Posterior cingulate gyrus (tissue), 11 donors: ENCODE measurements at places on chromosomes 3 and 15.

DNA sequence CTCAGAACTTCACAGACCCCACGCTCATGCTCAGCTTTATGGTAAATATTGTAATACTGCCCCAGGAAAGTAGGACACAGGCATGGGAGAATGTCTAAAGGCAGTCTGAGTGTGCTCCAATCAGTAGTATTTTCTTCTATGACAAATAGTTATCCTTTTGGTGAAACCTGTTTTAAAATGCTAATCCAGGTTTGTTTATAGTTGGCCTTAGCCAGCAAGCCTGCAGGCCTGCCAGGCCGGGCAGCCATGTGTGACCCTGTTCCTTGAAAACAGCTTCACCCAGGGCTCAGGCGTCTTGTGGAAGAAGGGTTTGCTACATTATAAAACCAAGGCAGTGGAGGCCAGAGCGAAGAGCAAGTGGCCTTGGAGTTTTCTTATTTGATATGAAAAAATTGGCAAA lies 104.7 kb downstream of the SEMA6D start:
- DNase-seq, result no peak

GRCh38 chr15:48389691-48390143 lies 58.5 kb downstream of the DUT start:
- no peak for DNase-seq

- DNase-seq, result peak; percentile 42
Measured at GRCh38 chr15:90388462-90389380, 679 bp downstream of the IQGAP1 start.

- DNase-seq, result no peak
Measured at GRCh38 chr3:150877303-150877702, 27.9 kb downstream of the MINDY4B start.

DNA sequence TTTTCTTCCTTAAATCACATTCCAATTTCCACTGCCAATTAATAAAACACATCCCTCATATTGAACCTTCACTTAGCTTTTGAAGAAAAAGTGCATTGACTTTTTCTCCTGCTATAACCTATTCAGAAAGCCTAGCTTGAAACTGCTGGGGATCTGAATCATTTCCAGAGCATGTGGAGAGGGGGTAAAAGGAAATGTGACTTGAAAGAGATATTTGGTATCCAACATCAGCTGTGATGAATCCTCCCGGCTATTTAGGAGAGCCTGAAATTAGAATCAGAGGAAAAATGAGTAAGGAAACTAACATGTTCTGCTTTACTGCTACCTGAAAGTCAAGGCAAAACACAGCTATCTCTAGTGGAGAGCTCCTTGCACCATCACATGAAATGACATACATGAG lies 2.6 kb upstream of the GNB5 start:
- DNase-seq, result no peak

DNA sequence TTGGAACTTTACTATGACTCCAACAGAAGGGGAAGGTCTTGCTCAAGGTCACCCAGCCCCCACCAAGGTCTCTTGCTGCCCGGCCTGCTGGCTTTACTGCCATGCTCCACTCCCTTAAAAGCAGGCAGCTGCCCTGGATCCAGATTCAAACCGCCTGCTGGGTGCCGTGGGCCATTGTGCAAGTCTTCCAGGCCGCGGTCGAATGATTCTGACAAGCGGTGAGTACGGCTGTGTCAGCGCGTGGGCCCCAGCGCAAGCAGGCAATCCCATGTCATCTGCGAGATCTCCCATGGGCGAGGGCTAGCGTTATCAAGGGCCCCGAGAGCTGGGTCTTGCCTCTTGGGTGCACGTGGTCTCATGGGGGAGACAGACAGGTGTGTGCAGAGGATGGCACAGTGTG lies 37.6 kb downstream of the CORO2B start:
- DNase-seq, result peak; percentile 54

GRCh38 chr3:153670577-153670976 lies 450.6 kb upstream of the ARHGEF26 start:
- no peak for DNase-seq

DNA sequence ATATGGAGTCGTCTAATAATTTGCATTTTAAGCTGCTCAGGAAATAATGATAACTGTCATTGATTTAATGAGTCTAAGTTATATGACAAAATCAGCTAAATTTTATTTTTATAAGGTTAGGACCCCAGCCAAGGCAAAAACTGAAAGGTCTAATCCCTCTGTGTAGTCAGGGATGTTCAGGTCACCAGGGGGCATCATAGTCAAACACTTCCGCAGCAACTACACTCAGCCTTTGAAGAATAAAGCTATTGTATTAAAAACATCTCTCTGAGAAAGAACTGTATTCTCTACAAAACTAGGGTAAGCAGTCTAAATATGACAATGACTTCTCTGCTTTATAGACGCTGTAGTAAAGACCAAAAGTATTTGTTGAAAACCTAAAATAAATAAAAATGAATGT lies 15.0 kb downstream of the INTS14 start:
- DNase-seq, result no peak

GRCh38 chr3:52895418-52895817 lies 1.9 kb downstream of the STIMATE start:
- no peak for DNase-seq

DNA sequence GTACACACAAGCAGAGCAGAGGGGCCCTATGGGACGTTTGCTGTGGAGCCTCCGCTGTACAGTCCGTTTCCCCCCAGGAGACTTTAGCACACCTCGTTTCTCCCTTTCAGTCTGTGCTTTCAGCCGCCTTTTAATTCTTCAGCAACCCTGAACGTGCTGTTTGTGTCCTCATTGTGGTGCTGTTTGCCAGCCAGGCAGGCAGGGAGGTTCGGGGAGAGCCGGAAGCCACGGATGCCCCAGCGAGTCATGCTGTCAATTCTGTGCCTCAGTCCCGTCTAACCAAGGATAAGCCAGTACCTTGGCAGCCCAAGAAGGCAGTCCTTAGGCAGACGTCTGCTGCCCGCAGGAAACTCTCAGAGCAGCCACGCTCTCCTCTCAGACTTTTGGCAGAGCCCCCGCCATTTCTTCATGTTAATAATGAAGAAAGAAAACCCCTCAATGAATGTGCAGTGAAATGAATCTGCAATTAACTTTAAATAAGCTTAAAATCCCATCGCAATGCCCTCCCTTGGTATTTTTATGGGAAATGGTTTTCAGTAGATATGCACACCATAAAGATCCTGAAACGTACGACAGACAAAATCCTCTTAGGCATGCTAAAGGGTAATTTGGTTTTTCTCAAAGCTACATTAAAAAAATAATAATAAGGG lies 158.6 kb downstream of the UACA start:
- no peak for DNase-seq

DNA sequence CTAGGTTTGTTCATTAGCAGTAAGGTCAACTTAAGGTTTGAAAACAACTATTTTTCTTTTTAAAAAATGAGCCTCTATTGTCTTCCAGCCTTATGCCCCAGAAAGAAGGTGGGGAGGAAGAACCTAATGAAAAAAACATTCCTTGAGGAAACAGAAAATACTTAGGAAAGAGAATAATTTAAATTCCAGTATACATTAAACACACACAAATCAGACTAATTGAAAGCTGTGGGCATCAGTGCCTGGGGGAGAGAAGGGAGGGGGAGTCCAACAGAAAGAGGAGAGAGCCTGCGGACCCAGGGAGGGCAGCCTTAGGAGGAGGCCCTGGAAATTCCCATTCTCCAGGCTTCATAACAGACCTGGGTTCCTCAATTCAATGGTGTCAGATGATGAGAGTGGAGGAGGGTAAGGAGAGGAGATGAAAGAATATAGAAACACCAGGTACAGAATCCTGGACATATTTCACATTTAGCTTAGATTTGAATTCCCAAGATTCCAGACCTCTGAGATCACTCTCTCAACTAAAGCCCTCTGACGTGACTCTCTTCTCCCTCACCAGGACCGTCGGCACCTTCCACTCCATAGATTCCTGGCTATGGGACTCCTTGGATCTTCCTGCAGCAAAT lies 320.5 kb upstream of the UMPS start:
- DNase-seq, result no peak

GRCh38 chr3:161744366-161744765 lies 247.8 kb downstream of the OTOL1 start:
- DNase-seq, result no peak

- DNase-seq, result no peak
Measured at GRCh38 chr3:105527949-105528348, 161.2 kb downstream of the ALCAM start.

DNA sequence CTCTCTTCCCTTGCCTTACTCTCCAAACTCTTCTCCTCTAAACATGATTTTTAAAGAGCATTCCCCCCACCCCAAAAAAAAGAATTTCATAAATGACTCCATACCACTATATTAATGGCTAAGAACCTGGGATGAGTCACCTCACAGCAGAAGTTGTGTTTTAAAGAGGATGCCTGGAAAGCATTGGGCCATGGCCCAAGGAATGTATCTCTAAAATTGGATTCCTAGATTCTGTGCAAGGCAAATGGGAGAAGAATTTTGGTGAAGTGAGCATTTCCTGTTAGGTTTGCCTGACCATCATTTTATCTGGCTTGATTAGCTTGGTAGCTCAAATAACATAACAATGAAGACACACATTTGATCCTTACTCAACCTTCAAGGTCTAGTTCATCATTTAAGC lies 251.4 kb downstream of the NR1D2 start:
- DNase-seq, result no peak

DNA sequence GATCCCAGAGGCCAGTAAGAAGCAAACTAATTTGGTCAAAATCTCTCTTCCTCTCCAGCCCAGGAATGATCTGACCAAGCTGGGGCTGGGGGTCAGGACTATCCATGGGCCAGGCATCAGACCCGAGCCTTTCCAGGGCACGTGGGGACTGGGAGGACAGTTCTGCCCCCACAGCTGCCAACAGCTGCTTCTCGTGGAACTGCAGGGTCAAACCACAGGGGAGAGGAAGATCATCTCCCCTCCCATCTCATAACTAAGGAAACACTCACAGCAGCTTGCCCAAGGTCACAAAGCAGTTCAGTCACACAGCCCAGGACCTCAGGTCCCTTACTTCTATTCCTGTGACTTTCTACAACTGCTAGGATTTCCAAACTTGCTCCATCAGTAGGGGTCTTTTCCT lies 47.1 kb downstream of the DAPK2 start:
- DNase-seq, result no peak
